Immature natural killer cell (primary cell): ENCODE measurements at places on chromosomes 16 and 17. TPM values are rescaled to one million over a fixed set of nuclear protein-coding genes. Genes with fewer than 3 reads are reported as not detected.
A peak's percentile ranks its signal among the peaks of the same experiment; 100 is the strongest.

Gene C17orf67
- polyA plus RNA-seq, result 1.7 TPM

Gene TNFRSF13B
- not detected for polyA plus RNA-seq

Gene ZFHX3
- polyA plus RNA-seq, result 0.05 TPM

Gene KRTAP4-3
- polyA plus RNA-seq, result not detected

Gene VAT1L
- polyA plus RNA-seq, result not detected

Gene FDXR
- polyA plus RNA-seq, result 8.0 TPM

Gene KRTAP4-11
- polyA plus RNA-seq, result not detected

Gene ELMO3
- not detected for polyA plus RNA-seq

DNA sequence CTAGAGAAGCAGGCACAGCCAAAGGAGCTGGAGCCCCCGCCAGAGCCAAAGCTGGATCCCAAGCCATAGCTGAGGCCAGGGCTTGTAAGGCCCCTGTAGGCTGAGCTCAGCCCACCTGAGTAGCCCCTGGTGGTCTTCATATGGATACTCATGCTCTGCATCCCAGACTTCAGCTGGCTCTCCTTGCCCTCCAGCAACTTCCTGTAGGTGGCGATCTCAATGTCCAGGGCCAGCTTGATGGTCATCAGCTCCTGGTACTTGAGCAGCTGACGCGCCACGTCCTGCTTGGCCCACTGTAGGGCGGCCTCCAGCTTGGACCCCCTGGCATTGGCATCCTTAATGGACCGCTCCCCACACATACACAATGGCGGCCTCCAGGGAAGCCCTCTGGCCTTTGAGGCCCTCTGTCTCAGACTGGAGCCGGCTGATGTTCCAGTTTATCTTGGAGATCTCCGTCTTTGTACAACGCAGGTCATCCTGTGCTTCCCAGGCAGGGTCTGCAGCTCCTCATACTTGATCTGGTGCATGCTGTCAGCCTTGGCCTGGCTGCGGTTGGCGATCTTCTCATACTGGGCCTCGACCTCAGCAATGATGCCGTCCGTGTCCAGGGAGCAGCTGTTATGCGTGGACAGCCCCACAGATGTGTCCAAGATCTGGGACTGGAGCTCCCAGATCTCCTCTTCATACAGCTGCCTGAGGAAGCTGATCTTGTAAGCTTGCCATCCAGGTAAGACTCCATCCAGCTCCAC lies 28.9 kb downstream of the IKZF3 start:
- peaks cover 34% of the 10 kb centered on the region for H3K36me3 ChIP-seq
- H3K4me3 ChIP-seq, result no peak overlapping the region
- peak overlapping the region; percentile 70 for H3K27ac ChIP-seq
- H3K4me1 ChIP-seq, result peaks cover 64% of the 10 kb centered on the region
- no peak for DNase-seq

DNA sequence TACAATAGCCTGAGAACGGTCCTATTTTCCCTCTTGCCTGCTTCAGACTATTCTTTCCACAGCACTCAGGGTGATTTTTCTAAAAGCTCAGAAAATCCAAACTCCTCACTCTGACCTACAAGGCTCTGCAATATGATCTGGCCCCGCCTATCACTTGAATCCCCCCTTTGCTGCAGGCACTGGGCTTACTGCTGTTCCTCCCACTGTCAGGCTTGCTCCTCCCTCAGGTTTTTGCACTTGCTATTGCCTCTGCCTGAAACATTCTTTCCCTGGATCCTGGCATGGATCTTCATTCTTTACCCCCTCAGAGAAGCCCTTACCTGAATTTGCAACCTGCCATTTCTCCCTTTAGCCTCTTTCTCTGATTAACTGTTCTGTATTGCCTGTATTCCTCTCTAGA lies 52.3 kb downstream of the RPGRIP1L start:
- DNase-seq, result no peak
- H3K27me3 ChIP-seq, result no peaks in the 10 kb centered on the region
- H3K4me3 ChIP-seq, result no peak overlapping the region

- H3K36me3 ChIP-seq, result peaks cover 4% of the 10 kb centered on the region
- peak overlapping the region; percentile 98 for H3K27ac ChIP-seq
- H3K27me3 ChIP-seq, result peaks cover 2% of the 10 kb centered on the region
- DNase-seq, result peak; percentile 67
- H3K4me1 ChIP-seq, result peaks cover 73% of the 10 kb centered on the region
- H3K4me3 ChIP-seq, result peak overlapping the region; percentile 81
Observed at GRCh38 chr17:30808785-30809286, 15.7 kb downstream of the CRLF3 start.

GRCh38 chr17:67449845-67450755 lies 73.0 kb downstream of the PITPNC1 start:
- H3K27me3 ChIP-seq, result no peaks in the 10 kb centered on the region
- H3K27ac ChIP-seq, result peak overlapping the region; percentile 100

GRCh38 chr17:41322094-41322902 lies 6.8 kb upstream of the KRTAP17-1 start:
- peaks cover 4% of the 10 kb centered on the region for H3K36me3 ChIP-seq
- no peak overlapping the region for H3K4me3 ChIP-seq
- peak; percentile 54 for DNase-seq
- peaks cover 10% of the 10 kb centered on the region for H3K4me1 ChIP-seq
- peaks cover 4% of the 10 kb centered on the region for H3K27me3 ChIP-seq

DNA sequence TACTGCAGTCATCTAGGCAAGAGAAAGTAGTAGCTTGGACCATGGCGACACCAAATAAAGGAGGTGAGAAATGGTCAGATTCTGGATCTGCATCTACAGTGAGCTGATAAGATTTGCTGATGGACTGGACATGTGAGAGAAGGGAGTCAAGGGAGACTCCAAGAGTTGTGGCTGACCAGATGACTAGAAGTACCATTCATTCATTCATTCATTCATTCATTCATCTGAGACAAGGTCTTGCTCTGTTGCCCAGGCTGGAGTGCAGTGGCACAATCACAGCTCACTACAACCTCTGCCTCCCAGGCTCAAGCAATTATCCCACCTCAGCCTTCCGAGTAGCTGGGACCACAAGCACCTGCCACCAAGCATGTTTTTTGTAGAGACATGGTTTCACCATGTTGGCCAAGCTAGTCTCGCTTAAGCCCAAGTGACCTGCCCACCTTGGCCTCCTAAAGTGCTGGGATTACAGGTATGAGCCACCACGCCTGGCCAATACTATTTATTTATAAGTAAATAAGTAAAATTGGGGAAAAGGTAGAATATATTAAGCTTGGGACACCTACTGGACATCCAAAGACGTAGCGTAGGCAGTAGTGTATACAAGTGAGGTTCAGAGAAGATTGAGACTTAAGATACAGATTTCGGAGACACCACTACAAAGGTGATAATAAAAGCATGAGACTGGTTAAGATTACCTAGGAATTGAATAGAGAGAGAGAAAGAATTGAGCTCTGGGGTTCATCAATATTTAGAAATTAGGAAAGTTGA lies 15.7 kb upstream of the RNF43 start:
- peaks cover 6% of the 10 kb centered on the region for H3K36me3 ChIP-seq
- H3K27me3 ChIP-seq, result peaks cover 2% of the 10 kb centered on the region
- H3K4me1 ChIP-seq, result no peaks in the 10 kb centered on the region
- no peak overlapping the region for H3K27ac ChIP-seq

DNA sequence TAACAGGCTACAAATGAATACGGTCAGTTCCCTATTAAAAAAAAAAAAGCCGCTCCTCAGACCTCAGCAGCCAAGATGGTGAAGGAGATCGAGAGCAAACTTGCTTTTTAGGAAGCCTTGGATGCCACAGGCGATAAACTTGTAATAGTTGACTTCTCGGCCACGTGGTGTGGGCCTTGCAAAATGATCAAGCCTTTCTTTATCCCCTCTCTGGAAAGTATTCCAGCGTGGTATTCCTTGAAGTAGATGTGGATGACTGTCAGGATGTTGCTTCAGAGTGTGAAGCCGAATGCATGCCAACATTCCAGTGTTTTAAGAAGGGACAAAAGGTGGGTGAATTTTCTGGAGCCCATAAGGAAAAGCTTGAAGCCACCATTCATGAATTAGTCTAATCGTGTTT lies 11.8 kb upstream of the GGT6 start:
- no peak for DNase-seq
- no peak overlapping the region for H3K27ac ChIP-seq
- H3K27me3 ChIP-seq, result peaks cover 1% of the 10 kb centered on the region
- no peaks in the 10 kb centered on the region for H3K36me3 ChIP-seq
- no peaks in the 10 kb centered on the region for H3K4me1 ChIP-seq

- H3K27me3 ChIP-seq, result no peaks in the 10 kb centered on the region
- H3K36me3 ChIP-seq, result no peaks in the 10 kb centered on the region
- no peak overlapping the region for H3K27ac ChIP-seq
- no peaks in the 10 kb centered on the region for H3K4me1 ChIP-seq
- H3K4me3 ChIP-seq, result no peak overlapping the region
Observed at GRCh38 chr16:83470416-83470815, 337.4 kb upstream of the HSBP1 start.

DNA sequence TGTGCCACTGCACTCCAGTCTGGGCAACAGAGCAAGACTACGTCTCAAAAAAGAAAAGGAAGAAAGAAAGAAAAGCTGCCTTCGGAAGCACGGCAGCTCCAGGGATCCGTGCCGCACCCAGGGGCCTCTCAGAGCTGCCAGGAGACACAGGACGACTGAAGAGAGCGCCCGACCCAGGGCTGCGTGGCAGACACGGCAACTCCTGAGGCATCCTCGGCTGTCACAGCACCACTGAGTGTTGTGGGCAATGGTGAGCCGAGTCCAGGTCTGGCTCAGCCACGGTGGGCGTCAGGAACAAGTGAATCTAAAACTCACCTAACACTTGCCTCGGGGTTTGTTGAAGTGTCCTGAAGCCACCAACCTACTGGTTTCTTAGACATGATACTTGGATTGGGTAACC lies 28.8 kb downstream of the PDIA2 start:
- H3K36me3 ChIP-seq, result peaks cover 2% of the 10 kb centered on the region
- no peak for DNase-seq
- H3K4me3 ChIP-seq, result no peak overlapping the region
- peaks cover 29% of the 10 kb centered on the region for H3K27me3 ChIP-seq
- H3K4me1 ChIP-seq, result peaks cover 76% of the 10 kb centered on the region
- H3K27ac ChIP-seq, result no peak overlapping the region

GRCh38 chr17:45982791-45983613 lies 16.0 kb upstream of the STH start:
- H3K4me1 ChIP-seq, result no peaks in the 10 kb centered on the region
- no peak overlapping the region for H3K4me3 ChIP-seq
- H3K27me3 ChIP-seq, result peaks cover 2% of the 10 kb centered on the region
- H3K27ac ChIP-seq, result no peak overlapping the region
- no peaks in the 10 kb centered on the region for H3K36me3 ChIP-seq

DNA sequence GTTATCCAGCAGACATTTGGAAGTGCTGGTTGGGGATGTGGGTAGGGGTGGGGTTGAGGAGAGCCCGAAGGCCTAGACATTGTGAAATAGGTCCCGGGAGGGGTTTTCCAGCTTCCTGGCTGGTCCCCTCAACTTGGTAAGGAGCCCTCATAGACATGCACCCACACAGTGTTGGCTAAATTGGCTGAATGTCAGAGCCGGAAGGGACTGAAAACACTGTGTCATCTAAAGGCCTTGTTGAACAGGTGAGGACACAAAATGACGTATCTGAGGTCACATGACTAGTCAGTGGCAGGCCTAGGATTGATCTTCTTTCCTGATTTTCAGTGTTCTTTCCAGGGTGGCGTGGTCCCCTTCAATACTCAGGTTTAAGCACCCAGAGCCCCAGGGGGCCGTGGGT lies 27.6 kb downstream of the ITGB3 start:
- peaks cover 2% of the 10 kb centered on the region for H3K27me3 ChIP-seq
- no peak for DNase-seq
- H3K27ac ChIP-seq, result no peak overlapping the region
- no peak overlapping the region for H3K4me3 ChIP-seq
- H3K4me1 ChIP-seq, result no peaks in the 10 kb centered on the region

DNA sequence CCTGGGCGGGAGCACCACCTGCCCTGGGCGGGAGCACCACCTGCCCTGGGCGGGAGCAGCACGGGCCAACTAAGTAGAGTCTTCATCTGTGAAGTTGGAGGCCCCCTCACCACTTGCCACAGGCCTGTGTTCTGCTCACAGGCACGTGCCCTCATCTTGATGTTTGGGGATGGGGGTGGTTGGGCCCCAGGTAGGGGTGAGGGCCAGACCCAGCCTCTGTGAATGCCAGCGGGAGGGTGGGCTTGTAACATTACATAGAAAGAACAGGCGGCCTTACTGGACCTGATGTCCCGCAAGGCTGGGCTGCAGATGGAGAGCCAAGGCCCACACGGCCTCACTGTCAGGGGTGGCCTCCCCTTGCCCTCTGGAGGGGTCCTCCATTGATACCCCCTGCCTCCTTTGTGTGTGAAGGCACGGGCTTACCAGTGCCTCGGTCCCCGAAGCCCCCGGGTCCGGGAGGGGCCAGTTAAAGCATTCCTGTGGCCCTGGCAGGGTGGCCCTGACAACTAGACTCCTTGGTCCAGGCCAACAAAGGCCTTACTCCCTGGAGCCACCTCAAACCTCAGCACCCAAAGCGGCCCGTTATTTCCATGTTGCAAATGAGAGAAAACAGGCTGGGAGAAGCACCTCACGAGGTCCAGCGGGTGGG lies 1.1 kb upstream of the SLC16A3 start:
- peaks cover 6% of the 10 kb centered on the region for H3K4me1 ChIP-seq
- peaks cover 13% of the 10 kb centered on the region for H3K27me3 ChIP-seq
- DNase-seq, result no peak
- H3K27ac ChIP-seq, result peak overlapping the region; percentile 89
- H3K4me3 ChIP-seq, result peak overlapping the region; percentile 78

GRCh38 chr17:10314329-10314728 lies 58.5 kb downstream of the MYH13 start:
- no peak overlapping the region for H3K27ac ChIP-seq
- no peaks in the 10 kb centered on the region for H3K36me3 ChIP-seq
- H3K4me3 ChIP-seq, result no peak overlapping the region

- H3K4me1 ChIP-seq, result peaks cover 11% of the 10 kb centered on the region
- DNase-seq, result no peak
- peaks cover 13% of the 10 kb centered on the region for H3K36me3 ChIP-seq
- H3K27me3 ChIP-seq, result peaks cover 42% of the 10 kb centered on the region
- peak overlapping the region; percentile 35 for H3K27ac ChIP-seq
Observed at GRCh38 chr16:4404967-4405696, 11.3 kb downstream of the CORO7 start.

- H3K4me3 ChIP-seq, result peak overlapping the region; percentile 86
- H3K27me3 ChIP-seq, result peaks cover 24% of the 10 kb centered on the region
- H3K27ac ChIP-seq, result peak overlapping the region; percentile 99
- DNase-seq, result peak; percentile 67
- peaks cover 3% of the 10 kb centered on the region for H3K36me3 ChIP-seq
Observed at GRCh38 chr17:32520104-32520701, 33.4 kb downstream of the CDK5R1 start.

DNA sequence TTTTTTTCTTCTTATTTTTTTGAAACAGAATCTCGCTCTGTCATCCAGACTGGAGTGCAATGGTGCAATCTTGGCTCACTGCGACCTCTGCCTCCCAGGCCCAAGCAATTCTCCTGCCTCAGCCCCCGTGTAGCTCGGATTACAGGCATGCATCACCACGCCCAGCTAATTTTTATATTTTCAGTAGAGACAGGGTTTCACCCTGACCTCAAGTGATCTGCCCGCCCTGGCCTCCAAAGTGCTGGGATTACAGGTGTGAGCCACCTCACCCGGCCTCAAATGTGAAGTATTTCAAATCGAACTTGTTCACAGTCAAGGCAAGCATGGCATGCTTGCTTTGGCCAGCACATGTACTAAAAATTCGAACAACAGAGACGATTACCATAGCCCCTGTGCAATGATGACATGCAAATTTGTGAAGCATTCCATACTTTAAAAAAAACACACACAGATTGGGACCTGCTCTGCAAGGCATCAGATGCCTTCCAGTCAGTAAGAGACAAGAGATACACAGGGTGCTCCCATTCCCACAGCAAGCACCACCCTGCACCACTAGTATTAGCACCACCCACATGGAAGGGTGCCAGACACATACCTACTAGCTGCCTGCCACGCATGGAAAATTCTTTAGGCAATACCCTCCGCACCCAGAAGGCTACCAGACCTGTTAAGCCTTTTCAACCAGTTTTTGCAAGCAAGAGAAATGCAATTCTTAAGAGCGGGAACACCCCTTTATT lies 47.2 kb downstream of the ANKRD11 start:
- peaks cover 20% of the 10 kb centered on the region for H3K27me3 ChIP-seq
- H3K4me3 ChIP-seq, result peak overlapping the region; percentile 75
- DNase-seq, result no peak
- peaks cover 96% of the 10 kb centered on the region for H3K4me1 ChIP-seq
- peak overlapping the region; percentile 75 for H3K27ac ChIP-seq
